ENCODE measurements at places on chromosomes 5 and 9. TPM values are rescaled to one million over a fixed set of nuclear protein-coding genes. Genes with fewer than 3 reads are reported as not detected.

The PCDHB6 gene
- total RNA-seq: under 0.01 TPM

The RALGDS gene
- total RNA-seq: 12.2 TPM

The S1PR3 gene
- 31.1 TPM for total RNA-seq

The NEURL1B gene
- 1.8 TPM for total RNA-seq

The CCDC180 gene
- 0.90 TPM for total RNA-seq

The TXNDC8 gene
- not detected for total RNA-seq

The TLX3 gene
- not detected for total RNA-seq

The ANKRD18A gene
- not detected for total RNA-seq

The PCDHA6 gene
- total RNA-seq: not detected

The LHX3 gene
- not detected for total RNA-seq

The FGF1 gene
- 7.7 TPM for total RNA-seq

The TLR4 gene
- total RNA-seq: under 0.01 TPM

Measured in IMR-90 (cell line).